NCI-H1105 (cell line): ENCODE measurements at places on chromosomes 1 and 21.

- DNase-seq: no peak
Measured at GRCh38 chr1:223765036-223765718, 52.8 kb downstream of the CAPN2 start.

- no peak for DNase-seq
Measured at GRCh38 chr1:47415728-47416318, at the start of gene FOXE3. Gene FOXE3 (plus strand): TSS chr1:47416285. CDS start chr1:47416316, 31 bp downstream.

DNA sequence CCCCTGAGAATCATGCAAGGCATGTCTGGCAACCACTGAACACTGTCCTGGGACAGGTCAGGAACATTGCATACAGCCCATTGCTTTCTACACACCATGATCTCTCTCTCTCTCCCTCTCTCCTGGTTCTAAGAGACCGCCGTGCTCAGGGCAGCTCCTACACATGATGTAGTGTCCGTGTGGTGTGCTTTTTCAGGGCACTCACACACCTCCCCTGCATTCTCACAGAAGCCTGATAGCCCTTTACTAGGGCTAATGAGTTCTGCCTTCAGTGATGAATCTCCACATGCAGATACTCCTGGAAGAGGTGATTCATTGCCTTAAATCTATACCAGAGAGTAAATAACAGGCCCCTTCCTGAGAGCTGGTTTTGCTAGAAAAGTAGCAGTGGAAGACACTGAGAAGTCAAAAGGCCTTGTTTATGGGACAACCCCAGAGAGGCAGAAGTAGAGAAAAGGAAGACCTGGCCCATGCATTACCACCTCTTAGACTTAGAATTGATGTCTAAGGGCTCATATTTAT is 7.2 kb upstream of the OLFML2B start:
- no peak for DNase-seq

- peak; percentile 25 for DNase-seq
Measured at GRCh38 chr1:13700521-13701270, 708 bp downstream of the PRDM2 start.

GRCh38 chr1:21330544-21330943 is 40.3 kb upstream of the ECE1 start:
- no peak for DNase-seq

DNA sequence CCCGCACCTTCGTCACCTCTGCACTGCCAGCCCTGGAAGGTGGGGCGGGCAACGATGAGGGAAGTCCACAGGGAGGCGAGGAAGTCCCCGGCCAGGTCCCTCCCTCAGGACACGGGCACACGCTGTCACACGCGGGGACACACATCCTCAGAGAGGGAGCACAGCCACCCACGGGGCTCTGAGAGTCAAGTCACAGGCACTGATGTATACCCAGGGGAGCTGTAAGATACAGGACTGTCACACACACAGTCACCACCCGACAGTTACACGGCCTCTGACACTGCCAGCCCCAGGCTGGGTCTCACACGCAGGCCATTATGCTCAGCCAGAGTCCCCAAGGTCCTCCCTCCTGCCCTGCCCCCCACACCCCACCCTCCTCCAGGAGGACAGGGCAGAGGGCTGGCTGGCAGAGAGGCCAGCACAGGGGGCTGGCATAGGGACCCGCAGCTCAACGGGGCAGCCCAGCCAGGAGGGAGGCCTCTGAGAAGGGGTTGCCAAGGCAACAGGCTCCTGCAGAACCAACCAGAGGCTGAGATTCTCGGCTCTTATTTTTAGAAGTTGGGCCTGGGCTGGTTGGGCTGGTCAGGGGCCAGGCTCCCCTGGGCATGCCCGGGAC is 17.7 kb upstream of the ADGRB2 start:
- DNase-seq: no peak

DNA sequence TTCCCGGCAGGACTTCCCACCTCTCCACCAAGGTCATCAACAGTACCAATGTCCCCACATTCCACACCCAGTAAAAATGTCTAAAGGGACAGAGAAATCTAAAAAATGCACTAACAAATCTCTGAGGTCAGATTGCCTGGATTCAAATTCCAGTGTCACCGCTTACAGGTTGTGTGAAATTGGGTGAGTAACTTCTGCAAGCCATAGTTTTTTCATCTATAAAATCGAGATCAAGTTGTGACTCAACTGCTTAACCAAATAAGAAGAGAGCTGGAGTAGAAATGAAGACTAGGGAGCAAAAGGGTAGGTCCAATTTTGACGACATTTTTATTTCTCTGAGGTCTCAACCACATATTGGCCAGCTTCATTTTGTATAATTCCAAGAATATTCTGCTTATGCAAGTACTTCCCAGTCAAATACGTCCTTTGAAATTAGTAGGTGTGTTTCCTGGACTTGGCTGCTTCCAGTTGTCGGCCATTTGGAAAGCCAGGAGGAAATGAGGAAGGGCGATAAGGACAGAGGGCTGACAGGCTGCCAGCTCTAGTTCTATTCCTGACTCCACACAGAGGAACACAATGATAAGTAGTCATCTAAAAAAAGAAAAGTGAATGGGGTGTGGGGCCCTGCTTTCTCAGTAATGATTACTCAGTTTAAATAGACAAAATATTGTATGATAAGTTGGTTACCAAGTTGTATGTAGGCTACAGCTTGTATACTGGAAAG is 57.7 kb upstream of the ZC3H11B start:
- no peak for DNase-seq

- DNase-seq: no peak
Measured at GRCh38 chr1:156420205-156421061, 51.4 kb downstream of the RHBG start.

GRCh38 chr1:33372677-33373076 is 51.8 kb upstream of the A3GALT2 start:
- DNase-seq: no peak

- DNase-seq: no peak
Measured at GRCh38 chr1:109151146-109151990, 37.5 kb downstream of the ELAPOR1 start.

DNA sequence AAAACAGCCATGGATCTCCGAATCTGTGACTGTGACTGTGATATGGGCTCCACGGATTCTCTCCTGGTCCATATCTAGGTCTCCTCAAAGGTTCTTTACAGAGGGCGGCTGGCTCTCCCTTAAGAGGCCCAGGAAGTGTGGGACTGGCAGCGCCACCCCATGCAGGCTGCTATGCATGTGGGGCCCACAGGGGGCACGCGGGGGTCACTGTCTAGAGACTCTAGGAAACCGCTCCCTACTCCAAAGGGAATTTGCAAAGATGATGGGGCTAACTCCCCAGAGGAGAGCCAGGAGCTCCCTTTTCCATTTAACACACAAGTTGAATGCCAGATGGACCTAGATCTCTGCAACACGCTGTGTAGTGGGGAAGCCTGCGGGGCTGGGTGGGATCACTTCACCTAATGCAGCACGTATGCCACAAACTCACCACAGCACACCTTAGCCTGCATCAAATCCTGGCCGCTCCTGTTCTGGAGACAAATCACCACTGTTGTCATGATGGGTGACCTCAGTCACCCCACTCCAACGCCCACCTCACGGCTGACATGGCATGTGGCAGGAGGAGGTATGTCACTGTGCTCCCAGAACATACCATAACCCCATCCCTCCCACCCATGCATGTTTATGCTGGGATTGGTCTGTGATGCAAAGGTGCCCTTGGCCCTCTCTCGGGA is 61.7 kb downstream of the SLC45A1 start:
- DNase-seq: no peak

DNA sequence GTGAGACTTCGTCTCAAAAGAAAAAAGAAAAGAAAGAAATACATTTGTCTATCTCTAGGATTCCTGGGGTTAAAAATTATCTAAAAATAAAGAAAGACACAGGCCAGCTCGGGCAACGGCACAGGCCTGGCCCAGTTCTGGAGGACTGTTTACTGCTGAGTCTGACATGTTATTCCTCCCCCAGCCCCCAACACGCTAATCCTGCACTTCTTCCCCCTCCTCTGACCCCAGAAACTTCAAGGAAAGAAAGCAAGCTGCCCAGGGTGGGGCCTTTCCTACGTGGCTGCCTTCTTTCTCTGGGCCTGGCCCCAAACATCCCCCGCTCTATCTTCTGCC is 40.0 kb downstream of the ACOT7 start:
- DNase-seq: no peak

DNA sequence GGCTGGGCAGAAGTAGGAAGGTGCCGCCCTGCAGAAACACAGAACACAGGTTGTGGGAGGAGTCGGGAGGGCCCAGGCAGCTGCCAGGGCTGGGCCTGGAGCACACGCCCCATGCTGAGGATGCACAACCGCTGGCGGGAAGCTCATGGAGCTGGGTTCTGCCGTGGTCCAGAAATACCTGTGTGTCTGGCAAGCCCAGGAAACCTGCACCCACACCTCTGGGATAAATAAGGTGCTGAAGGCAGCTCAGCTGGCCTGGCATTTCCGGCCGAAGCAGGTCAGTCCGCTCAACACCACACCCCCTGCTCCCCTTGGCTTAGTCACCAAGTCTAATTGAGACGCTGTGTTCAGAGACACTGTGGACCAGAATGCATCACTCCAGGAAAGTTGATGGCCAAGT is 32.1 kb downstream of the CTNNBIP1 start:
- DNase-seq: no peak

DNA sequence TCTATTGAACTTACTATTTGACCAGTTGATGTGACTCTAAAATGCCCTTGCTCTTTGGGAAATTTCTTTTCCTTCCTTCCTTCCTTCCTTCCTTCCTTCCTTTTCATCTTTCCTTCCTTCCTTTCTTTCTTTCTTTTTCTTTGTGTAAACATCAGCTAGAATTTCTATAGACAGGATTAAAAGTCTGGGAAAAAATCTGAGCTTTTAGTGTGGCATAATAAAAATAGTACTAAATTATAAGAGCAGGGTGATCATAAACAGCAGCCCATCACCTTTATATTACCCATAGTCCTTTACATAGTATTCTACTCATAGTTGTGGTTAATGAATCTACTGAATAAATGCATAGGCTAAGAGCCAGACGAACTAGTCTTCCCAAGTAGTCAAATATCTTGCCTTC is 281.0 kb upstream of the DAB1 start:
- DNase-seq: no peak
